Chondrocyte (in vitro differentiated cells): ENCODE measurements at places on chromosomes 7 and 10. TPM values are rescaled to one million over a fixed set of nuclear protein-coding genes. Genes with fewer than 3 reads are reported as not detected.

KLF14 gene
- total RNA-seq = 0.10 TPM in 1 of 3 replicates, not detected in the others

OR2A42 gene
- 0.12 to 0.31 TPM in 2 of 3 replicates, not detected in the other for total RNA-seq

AKR1C8 gene
- not detected in 3 replicates for total RNA-seq

GPR141 gene
- not detected in 3 replicates for total RNA-seq

GPRIN2 gene
- 5.4 to 12.3 TPM (median 5.7 TPM) in 3 replicates for total RNA-seq

ADAMTS14 gene
- 7.7 to 9.2 TPM (median 8.7 TPM) in 3 replicates for total RNA-seq

DOCK4 gene
- 43.0 to 102 TPM (median 48.8 TPM) in 3 replicates for total RNA-seq

BLNK gene
- not detected in 3 replicates for total RNA-seq

TLX1 gene
- total RNA-seq = not detected in 3 replicates

PRKCQ gene
- total RNA-seq = 0.13 to 0.15 TPM in 2 of 3 replicates, not detected in the other

AS3MT gene
- 2.2 to 3.7 TPM (median 2.3 TPM) in 3 replicates for total RNA-seq

PCDH15 gene
- 0.12 TPM in 1 of 3 replicates, not detected in the others for total RNA-seq
